ENCODE measurements at places on chromosomes 2 and 18.

DNA sequence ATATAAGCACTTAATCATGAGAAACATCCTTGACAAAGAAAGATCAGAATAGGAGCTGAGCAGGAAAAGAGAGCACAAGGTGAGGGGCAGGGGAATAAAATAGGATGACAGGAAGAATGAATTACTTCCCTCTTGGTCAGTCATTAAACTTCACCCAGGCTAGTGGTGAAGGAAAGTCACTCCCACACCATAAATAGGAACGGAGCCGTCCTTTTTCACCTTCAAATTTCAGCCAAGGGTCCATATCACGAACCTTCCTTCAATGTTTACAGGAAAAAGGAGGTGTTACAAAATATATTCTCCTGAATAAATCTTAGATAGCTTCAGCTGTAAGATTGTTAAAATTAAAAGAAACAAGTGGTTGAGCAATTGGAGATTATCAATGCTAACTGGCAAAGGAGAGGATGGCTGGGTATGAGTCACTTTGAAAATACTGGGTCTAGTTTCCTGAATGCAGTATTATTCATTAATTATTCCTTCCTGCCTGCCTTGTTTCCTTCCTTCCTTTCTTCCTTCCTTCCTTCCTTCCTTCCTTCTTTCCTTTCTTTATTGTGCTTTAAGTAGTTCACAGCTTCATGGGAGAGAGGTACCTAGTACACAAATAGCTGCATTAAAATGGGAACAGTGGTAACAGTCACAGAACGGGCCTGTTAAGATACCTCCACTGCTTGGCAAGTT lies 292.3 kb upstream of the ID2 start:
- DNase-seq = no peak

GRCh38 chr18:3855966-3856365 lies 406.0 kb downstream of the TGIF1 start:
- no peak for DNase-seq

- no peak for DNase-seq
Measured at GRCh38 chr18:63449426-63449825, 27.1 kb upstream of the VPS4B start.

DNA sequence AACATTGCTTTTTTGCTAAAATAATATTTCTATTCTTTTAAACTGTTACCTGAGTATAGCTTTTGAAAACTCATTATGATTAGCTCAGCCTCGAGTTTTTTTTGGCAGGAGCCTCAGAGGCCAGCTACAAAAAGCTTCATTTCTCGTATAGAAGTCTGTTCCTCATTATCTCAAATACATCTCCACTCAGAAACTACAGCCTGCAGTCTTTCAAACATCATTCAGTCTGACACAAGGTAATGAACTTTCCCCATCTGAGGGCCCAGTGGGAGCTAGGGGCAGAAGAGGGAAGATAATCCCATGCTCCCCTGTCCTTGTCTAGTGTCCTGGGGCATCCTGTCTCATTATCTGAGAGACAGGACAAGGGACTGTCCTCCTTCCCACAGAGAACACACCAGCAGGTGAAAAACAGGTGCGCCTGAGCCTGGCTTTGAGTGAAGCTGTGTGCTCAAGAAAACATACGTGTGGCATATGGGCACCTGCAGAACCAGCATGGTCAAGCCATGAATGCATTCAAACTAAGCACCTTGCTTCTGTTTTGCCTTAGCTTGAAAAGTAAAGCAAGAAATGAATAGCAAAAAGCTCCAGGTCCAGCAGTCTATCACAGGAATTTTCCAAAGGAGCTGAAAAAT lies 247.5 kb downstream of the MREG start:
- DNase-seq = no peak

DNA sequence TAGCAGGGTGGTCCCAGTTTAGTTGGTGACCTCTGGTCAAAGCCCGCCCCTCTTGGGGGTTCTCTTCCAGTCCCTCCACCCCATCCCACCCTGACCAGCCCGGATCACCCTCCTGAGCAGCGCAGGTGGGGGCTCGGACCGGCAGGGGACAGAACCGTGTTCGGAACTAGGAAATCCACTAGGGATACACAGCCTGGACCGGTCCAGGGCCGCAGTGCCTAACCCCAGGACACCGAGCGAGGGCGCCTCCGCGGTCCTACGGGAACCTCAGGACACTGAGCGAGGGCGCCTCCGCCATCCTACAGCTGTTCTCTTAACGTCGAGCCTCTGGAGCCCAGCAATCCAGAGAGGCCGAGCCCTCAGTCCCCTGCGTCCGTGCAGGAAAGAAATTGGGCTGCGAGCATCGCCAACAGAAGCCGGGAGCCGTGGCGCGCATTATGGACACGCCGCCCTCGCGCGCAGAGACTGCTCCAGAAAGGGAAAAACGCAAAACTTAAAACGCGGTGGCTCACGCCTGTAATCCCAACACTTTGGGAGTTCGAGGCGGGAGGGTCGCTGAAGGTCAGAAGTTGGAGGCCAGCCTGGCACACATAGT lies 8.5 kb downstream of the RAX start:
- DNase-seq = no peak

DNA sequence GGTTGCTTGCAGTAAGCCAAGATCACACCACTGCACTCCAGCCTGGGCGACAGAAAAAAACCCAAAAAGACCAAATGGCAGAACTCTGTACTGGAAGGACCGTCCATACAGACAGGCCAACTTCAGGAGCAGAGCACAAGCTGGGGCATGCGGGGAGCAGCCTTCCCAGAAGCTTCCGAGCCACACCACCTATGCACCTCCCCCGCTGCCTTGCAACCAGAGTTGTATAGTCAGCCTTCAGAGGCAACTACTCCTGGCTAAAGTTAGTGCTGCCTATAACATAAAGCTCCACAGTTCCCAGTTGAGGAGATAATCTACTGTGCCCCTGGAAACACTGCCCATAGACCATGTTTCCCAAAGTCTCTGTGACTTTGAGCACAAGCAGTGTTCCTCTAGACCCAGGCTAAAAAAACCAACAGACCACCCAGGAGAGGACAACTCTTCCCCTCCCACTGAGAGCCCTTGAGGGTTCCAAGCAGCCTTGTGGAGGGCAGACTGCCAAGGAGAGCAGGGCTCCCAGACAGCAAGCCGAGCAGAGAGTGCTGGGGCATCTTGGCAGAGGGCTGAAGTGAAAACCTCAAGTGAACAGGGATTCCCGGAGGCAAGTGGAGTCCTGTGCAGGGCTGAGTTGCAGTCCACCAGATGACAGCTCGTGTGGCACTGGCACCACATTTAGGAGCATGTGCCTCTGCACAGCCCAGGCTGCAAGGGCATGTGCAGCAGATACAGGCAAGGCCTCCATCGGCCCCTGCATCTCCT lies 6.8 kb downstream of the SFT2D3 start:
- no peak for DNase-seq
